ENCODE measurements at places on chromosomes 2 and 18. TPM values are rescaled to one million over a fixed set of nuclear protein-coding genes. Genes with fewer than 3 reads are reported as not detected.

The NBAS gene
- 37.0 TPM for total RNA-seq

The RAX gene
- total RNA-seq, result not detected

The GALR1 gene
- total RNA-seq, result not detected

The PROM2 gene
- 40.7 TPM for total RNA-seq

The FEV gene
- total RNA-seq, result not detected

The KCNG2 gene
- total RNA-seq, result not detected

The LCT gene
- total RNA-seq, result not detected

The SIX3 gene
- total RNA-seq, result not detected

The CKAP2L gene
- total RNA-seq, result 30.1 TPM

The TUBB8B gene
- 0.67 TPM for total RNA-seq

The UGT1A10 gene
- total RNA-seq, result not detected

The SFTPB gene
- total RNA-seq, result not detected

The TMEM37 gene
- total RNA-seq, result not detected

The LIPG gene
- 76.3 TPM for total RNA-seq

The FRZB gene
- total RNA-seq, result not detected

The TRABD2A gene
- 1.5 TPM for total RNA-seq

The LAPTM4A gene
- total RNA-seq, result 91.4 TPM

The ELOA2 gene
- total RNA-seq, result not detected
